Glutamatergic neuron (in vitro differentiated cells): ENCODE measurements at places on chromosomes 3 and 15.

DNA sequence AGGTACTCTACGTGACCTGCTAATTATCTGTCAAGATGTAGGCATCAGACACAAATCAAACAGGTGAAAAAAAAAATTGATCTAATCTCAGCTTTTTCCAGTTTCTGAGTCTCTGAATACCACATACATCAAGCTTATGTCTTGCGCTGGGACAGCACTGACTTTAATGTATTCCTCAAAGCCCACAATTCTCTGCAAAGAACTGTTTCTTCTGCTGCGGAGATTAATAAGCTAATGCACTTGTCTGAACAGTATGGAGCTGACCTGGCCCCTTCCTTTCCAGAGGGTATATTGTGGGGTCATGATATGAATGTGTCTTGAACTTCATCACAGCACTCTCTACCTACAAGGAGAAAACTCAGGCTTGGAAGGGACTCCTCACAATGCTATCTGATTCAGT is 87.8 kb downstream of the FOXB1 start:
- no peak overlapping the region for H3K27ac ChIP-seq
- no peaks in the 10 kb centered on the region for H3K4me1 ChIP-seq
- DNase-seq: no peak
- H3K27me3 ChIP-seq: peaks cover 1% of the 10 kb centered on the region
- no peak overlapping the region for H3K4me3 ChIP-seq
- no peaks in the 10 kb centered on the region for H3K36me3 ChIP-seq

- H3K36me3 ChIP-seq: peaks cover 17% of the 10 kb centered on the region
- no peaks in the 10 kb centered on the region for H3K27me3 ChIP-seq
- H3K4me3 ChIP-seq: no peak overlapping the region
- no peak overlapping the region for H3K27ac ChIP-seq
- peaks cover 4% of the 10 kb centered on the region for H3K4me1 ChIP-seq
Observed at GRCh38 chr3:194053136-194053535, 82.8 kb upstream of the HES1 start.

DNA sequence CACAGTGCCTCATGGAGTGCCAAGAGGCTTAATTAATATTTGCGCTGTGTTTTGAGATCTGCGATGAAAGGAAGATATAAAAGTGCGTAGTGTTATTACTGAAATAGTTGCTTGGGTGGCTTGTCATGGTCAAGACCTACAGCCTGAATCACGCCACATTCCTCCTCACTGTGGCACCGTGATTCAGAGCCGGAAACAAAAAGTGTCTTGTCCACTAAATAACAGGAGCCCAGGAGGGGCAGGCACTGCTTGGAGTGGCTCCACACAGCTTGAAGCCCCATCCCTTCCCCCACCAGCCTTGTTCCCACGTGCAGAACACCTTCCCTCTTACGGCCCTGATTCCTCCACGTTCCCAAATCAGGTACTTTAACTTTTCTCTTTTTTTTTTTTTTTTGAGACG is 1.2 kb upstream of the LRRC15 start:
- DNase-seq: no peak
- H3K4me3 ChIP-seq: no peak overlapping the region
- peaks cover 18% of the 10 kb centered on the region for H3K4me1 ChIP-seq
- no peaks in the 10 kb centered on the region for H3K36me3 ChIP-seq
- H3K27me3 ChIP-seq: peaks cover 5% of the 10 kb centered on the region

GRCh38 chr3:43162230-43163084 is 56.6 kb upstream of the POMGNT2 start:
- H3K27ac ChIP-seq: no peak overlapping the region
- no peak overlapping the region for H3K4me3 ChIP-seq
- no peak for DNase-seq
- no peaks in the 10 kb centered on the region for H3K27me3 ChIP-seq
- H3K4me1 ChIP-seq: peaks cover 4% of the 10 kb centered on the region
- H3K36me3 ChIP-seq: peaks cover 4% of the 10 kb centered on the region

- H3K36me3 ChIP-seq: no peaks in the 10 kb centered on the region
- peaks cover 2% of the 10 kb centered on the region for H3K4me1 ChIP-seq
- DNase-seq: no peak
- H3K27me3 ChIP-seq: peaks cover 2% of the 10 kb centered on the region
- no peak overlapping the region for H3K27ac ChIP-seq
Observed at GRCh38 chr3:177978946-177979345, 557.3 kb upstream of the KCNMB2 start.

GRCh38 chr3:71130471-71131374 is 452.8 kb downstream of the FOXP1 start:
- DNase-seq: no peak
- peaks cover 27% of the 10 kb centered on the region for H3K4me1 ChIP-seq
- H3K36me3 ChIP-seq: no peaks in the 10 kb centered on the region
- peak overlapping the region; percentile 72 for H3K4me3 ChIP-seq
- no peaks in the 10 kb centered on the region for H3K27me3 ChIP-seq

GRCh38 chr3:188349351-188349901 is 195.5 kb downstream of the LPP start:
- no peaks in the 10 kb centered on the region for H3K36me3 ChIP-seq
- H3K27ac ChIP-seq: no peak overlapping the region
- no peak for DNase-seq
- no peak overlapping the region for H3K4me3 ChIP-seq

DNA sequence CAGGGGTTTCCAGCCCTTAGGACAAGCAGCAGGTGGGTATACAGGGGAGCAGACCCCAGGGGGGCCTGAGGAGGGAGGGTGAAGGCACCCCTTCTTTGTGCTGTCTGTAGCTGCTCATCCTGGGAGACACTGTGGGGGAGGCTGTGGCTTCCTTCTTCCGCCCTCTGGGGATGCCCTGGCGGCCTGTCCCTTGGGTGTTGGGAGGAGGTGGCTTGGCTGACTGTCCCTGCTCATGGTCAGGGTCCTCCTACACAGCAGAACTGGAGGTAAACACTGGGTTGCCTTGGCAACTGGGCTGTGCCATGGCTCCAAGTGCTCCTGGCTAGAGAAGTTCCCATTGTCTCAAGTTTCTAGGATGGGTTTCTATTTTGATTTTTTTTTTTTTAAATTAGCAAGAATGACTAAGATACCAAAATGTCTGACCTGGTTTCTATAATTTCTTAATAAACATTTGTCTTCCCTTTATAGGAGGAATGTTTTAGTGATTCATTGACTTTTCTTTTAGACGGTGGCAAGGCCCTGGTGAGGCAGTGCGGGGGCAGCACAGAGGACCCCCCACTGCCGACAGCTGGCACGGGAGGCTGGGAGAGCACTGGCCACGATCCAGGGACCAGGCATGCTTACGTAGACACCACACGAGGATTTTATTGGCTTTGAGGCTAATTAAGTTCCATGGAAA is 12.4 kb downstream of the KLF13 start:
- H3K27me3 ChIP-seq: peaks cover 4% of the 10 kb centered on the region
- H3K27ac ChIP-seq: no peak overlapping the region
- peaks cover 59% of the 10 kb centered on the region for H3K4me1 ChIP-seq
- H3K4me3 ChIP-seq: peak overlapping the region; percentile 30

GRCh38 chr15:48500595-48500994 is 144.9 kb downstream of the FBN1 start:
- H3K27ac ChIP-seq: no peak overlapping the region
- no peak for DNase-seq
- H3K36me3 ChIP-seq: no peaks in the 10 kb centered on the region
- no peaks in the 10 kb centered on the region for H3K27me3 ChIP-seq

GRCh38 chr3:178155521-178155920 is 380.7 kb upstream of the KCNMB2 start:
- peaks cover 1% of the 10 kb centered on the region for H3K27me3 ChIP-seq
- no peak for DNase-seq
- H3K36me3 ChIP-seq: peaks cover 4% of the 10 kb centered on the region
- no peak overlapping the region for H3K27ac ChIP-seq
- H3K4me1 ChIP-seq: peaks cover 11% of the 10 kb centered on the region

- no peak overlapping the region for H3K4me3 ChIP-seq
- DNase-seq: no peak
- H3K36me3 ChIP-seq: no peaks in the 10 kb centered on the region
Observed at GRCh38 chr15:91925794-91926193, 72.3 kb downstream of the SLCO3A1 start.

- peaks cover 5% of the 10 kb centered on the region for H3K36me3 ChIP-seq
- no peaks in the 10 kb centered on the region for H3K27me3 ChIP-seq
- no peak for DNase-seq
- H3K4me3 ChIP-seq: no peak overlapping the region
Observed at GRCh38 chr3:70919091-70919490, 606.7 kb upstream of the MDFIC2 start.

GRCh38 chr3:123853686-123854372 is 30.3 kb downstream of the MYLK start:
- H3K27ac ChIP-seq: no peak overlapping the region
- H3K4me1 ChIP-seq: no peaks in the 10 kb centered on the region
- no peaks in the 10 kb centered on the region for H3K36me3 ChIP-seq
- peaks cover 2% of the 10 kb centered on the region for H3K27me3 ChIP-seq

- H3K36me3 ChIP-seq: no peaks in the 10 kb centered on the region
- DNase-seq: no peak
- H3K27ac ChIP-seq: no peak overlapping the region
- no peaks in the 10 kb centered on the region for H3K27me3 ChIP-seq
- peaks cover 2% of the 10 kb centered on the region for H3K4me1 ChIP-seq
- H3K4me3 ChIP-seq: no peak overlapping the region
Observed at GRCh38 chr3:48248095-48248850, 7.4 kb downstream of the ZNF589 start.

DNA sequence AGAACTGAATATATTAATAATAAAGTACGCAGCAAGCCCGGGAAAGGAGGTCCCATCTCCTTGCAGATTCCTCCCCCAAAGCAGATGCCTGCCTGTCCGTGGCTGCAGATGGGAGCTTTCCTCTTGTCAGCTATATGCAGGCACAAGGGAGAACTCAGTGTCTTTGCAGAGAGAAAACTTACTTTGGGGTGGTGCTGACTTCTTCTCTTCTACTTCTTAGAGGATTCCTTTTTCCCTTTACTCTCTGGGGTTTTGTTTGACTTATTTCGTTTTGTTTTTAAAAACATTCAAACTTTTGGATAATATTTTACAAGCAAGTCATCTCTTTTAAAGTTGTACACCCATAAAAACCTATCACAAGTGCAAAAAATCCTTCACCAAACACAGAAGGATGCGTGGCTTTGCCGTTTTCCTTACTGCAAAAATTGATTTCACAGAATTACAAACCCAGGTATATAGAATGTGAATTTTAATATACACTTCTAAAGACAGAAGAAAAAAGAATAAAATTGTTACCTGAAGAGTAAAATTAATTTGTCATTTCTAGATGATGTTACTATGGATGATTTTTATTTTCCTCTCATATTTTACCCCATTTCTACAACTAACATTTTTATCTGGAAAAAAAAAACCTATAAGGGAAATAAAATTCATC is 65.3 kb upstream of the IGF1R start:
- H3K27ac ChIP-seq: no peak overlapping the region
- peak; percentile 27 for DNase-seq
- H3K27me3 ChIP-seq: no peaks in the 10 kb centered on the region
- no peaks in the 10 kb centered on the region for H3K36me3 ChIP-seq
- H3K4me3 ChIP-seq: no peak overlapping the region
- peaks cover 15% of the 10 kb centered on the region for H3K4me1 ChIP-seq

DNA sequence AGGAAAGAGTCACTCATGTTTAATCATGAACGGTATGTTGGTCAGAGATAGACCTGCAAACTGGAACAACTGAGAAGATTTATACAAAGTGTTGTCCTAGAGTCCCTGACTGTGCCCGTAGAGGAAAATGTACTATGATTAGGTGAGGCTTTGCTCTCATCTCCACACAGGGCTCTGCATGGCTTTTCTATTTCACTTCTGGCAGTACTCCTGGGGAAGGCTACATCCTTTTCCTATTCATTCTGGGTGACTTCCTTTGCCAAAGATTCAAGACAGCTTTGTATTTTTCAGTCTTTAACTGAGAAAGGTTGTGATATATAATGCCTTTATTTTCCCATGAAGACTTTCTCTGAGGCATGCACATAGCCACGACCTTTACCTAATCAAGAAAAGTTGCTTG is 414.7 kb downstream of the ZBTB20 start:
- no peaks in the 10 kb centered on the region for H3K27me3 ChIP-seq
- H3K4me1 ChIP-seq: peaks cover 2% of the 10 kb centered on the region
- H3K27ac ChIP-seq: no peak overlapping the region
- no peak overlapping the region for H3K4me3 ChIP-seq
- no peak for DNase-seq
- H3K36me3 ChIP-seq: no peaks in the 10 kb centered on the region

DNA sequence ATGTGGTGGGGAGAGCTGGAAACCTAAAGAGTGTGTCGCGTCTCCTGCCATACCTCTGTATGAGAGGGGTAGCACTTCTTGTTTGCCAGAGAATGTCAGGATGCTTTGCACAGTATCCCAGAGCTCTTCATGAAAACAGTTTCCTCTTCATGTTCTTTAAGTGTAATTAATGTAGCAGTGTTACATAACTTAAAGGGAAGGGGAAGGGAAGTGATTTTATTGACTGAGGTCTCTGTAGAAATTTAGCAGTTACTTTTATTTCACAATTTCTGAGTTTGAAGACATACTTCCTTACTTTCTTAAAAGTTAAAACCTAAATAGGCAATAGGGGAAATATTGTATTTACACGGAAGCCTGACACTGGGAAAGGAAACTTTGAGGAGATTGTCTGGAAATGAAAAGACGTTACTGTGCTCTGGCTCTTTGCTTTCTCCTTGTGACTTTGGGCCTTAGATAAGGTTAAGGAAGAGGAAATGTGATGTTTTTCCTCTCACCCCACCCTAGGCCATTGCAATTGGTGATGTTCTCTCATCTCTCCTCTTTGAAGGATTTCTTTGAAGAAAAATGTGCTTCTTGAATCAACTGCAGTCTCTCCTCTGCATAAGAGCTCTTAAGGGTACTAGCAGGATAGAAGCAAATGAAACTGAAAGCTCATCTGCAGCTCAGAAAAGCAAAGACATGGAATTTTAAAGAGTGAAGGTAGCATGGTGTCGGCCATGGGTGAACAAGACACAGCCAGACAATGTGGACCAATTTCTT is 6.0 kb downstream of the NXPE3 start:
- peaks cover 4% of the 10 kb centered on the region for H3K36me3 ChIP-seq
- H3K27ac ChIP-seq: no peak overlapping the region
- H3K27me3 ChIP-seq: peaks cover 6% of the 10 kb centered on the region
- no peak overlapping the region for H3K4me3 ChIP-seq
- H3K4me1 ChIP-seq: peaks cover 3% of the 10 kb centered on the region
- no peak for DNase-seq

- H3K4me3 ChIP-seq: no peak overlapping the region
- DNase-seq: no peak
- peaks cover 7% of the 10 kb centered on the region for H3K4me1 ChIP-seq
- no peaks in the 10 kb centered on the region for H3K36me3 ChIP-seq
Observed at GRCh38 chr3:151722856-151723255, 10.9 kb upstream of the AADACL2 start.

DNA sequence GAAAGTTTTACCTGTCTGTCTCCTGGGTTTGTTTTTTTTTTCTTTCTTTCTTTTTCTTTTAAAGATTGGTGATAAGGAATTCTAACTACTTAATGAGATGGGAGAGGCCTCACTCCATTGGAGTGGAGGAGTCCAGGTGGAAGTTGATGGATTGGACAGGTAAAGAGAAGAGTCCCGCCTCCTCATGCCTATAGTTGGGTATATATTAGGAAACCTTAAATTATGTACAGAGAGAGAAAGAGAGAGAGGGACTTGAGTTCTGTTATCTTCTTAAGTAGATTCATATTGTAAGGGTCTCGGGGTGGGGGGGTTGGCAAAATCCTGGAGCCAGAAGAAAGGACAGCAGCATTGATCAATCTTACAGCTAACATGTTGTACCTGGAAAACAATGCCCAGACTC is 158.2 kb downstream of the TP63 start:
- DNase-seq: no peak
- no peaks in the 10 kb centered on the region for H3K36me3 ChIP-seq
- no peak overlapping the region for H3K4me3 ChIP-seq
- H3K4me1 ChIP-seq: no peaks in the 10 kb centered on the region
